ENCODE measurements at places on chromosomes 1 and 21.

DNA sequence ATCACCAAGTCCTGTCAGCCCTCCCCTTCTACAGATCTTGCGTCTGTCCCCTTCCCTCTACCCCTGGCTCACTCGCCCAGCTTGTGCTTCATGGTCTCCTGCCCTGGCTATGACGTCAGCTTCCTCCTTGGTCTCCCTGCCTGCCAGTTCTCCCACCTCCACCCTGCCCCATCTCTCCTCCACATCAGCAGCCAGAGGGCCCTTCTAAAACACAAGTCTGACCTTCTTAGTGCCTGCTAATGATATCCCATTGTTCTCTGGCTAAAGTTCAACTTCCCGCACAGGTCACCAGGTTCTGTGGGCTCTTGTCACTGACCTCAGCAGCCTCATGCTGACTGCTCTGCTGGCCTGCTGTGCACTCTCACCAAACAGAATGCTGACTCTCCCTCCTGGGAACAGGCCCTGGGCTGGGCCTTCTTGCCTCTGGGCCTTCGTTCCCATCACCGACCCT, 24.7 kb upstream of the MYCL start:
- DNase-seq = peak; percentile 100

- no peak for DNase-seq
Measured at GRCh38 chr21:46117586-46118315, 19.8 kb downstream of the COL6A2 start.

DNA sequence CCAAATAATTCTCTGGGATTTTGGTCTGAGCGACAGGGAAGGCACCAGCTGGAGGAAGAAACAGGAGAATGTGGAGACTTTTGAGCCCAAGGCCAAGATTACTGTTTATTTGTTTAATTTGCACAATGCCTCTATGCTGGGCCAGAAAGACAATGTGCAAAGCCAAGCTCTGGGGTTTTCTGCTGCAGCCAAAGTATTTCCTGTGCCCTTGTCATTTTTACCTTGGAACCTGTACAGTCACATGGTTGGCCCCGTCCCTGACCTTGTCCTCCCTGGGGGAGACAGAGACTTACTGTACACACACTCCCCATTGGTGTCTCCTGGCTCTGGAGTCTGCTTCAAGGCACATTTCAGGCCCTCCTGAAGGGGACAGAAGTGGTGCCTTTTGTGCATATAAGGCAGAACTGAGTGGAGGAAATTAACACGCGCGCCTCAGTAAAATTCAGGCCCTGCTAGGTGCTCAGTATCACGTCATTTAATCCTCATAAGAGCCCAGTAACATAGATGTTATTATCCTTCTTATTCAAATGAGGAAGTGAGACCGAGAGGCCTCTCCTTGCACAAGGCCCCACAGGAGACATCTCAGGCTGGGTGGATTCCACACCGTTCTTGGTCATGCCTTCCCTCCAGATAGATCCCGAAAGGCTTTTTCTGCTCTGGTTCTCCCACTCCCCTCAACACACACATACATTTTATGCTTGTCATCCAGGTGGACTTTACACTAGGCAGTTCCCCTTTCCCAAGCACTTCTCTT, 21.1 kb downstream of the C1orf115 start:
- DNase-seq = no peak

GRCh38 chr1:81225789-81226602, 574.7 kb upstream of the ADGRL2 start:
- no peak for DNase-seq

DNA sequence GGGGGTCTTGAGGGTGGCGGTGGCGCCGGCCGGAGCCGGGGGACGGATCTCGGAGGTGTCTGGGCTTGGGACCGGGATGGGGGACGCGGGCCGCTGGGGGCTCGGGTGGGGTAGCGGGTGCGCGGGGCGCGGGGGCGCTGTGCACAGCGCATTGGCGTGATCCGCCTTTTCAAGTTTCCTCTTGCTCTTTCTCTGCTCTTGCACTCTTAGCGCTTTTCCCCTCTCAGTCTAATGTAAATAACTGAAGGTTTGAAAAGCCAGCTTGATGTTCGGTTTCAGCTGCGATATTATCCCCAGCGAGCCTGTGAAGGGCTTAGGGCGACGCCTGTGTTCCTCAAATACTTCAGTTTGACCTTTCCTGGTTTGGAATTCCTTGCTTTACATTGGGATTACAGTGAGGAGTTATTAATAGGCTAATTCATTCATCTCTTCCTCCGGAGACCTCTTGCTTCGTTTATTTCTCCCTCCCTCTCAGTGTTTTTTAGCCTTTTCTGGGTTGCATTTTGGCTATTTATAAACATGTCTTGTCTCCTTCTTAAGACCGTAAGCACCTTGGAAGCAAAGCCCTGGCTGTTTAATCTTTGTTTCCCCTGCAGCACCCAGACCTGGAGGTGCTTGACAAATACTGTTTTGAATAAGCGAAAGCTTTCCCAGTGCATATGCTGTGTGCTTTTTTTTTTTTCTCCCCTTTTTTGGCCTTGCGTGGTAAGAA, 693 bp downstream of the RAB4A start:
- DNase-seq = peak; percentile 47

DNA sequence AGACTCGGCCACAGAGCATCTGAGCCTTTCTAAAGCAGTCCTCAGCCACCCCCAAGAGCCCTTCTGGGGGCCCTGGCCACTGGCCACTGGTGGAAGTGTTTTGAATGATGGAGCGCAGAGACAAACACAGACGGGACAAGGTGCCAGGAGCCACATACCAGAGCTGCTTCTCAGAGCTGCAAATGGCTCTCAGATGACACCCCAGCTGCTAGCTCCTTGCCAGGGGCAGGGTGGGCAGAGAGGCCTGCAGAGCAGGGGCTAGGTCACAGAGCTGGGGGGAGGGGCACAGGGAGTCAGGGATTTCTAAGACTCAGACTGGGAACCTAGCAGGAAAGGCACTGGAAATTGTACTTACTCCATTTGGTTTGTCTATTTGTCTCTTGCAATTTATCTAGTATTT, 30.4 kb downstream of the KCNN3 start:
- no peak for DNase-seq

DNA sequence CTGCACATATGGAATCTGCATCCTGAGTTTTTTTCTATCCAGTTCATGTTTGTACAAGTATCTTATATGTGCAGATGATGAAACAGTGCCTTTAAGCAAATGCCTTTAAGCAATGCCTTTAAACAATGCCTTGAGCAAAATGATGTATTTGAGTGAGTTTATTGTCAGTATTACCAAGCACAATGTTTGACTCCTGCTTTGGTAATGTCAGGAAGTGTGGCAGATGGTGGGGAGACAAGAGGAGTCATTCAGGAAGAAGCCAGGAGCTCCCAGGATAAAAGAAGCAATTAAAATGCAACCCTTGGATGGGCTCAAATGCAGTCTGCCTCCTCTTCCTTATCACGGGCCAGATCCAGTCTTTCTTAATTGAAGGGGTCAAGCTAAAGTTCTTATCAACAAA, 108.7 kb upstream of the KCNJ15 start:
- peak; percentile 50 for DNase-seq

DNA sequence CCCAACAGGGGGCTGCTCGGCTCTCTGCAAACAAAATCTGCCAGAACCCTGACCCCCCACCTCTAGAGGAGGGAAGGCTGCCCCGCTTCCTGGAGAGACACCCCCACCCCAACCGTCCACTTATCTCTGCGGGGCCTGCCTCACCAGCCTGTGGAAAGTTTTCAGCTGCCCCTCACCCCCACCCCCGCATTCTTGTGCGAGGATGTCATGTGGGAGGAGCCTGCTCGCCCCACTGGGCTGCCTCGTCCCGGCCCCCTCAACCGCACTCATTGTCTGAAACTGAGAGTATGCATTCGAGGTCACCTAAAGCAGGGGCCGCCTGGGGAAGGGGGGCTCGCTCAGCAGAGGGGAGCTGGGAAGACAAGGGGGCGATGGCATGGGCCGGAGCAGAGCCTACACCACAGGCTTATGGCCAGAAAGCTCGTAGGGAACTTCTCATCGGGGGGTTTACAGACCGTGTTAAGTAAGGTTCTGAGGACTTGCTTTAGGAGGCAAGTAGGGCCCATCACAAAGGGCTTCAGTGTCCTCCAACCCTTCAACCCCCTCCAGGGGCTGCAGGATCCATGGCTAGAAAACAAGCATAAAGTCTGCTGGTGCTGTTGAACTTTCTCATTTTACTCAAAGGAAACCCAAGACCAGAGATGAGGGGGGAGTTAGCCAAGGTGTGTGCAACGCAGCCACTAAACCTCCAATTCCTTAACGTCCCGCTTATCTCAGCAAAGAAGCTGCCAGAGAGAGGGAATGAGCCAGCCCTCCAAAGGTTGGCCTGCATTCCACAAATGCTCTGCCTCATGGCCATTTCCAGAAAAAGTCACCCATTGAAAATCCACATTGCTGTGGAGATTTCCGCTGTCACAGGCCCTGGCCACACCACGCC, 9.4 kb downstream of the EPHA2 start:
- no peak for DNase-seq

DNA sequence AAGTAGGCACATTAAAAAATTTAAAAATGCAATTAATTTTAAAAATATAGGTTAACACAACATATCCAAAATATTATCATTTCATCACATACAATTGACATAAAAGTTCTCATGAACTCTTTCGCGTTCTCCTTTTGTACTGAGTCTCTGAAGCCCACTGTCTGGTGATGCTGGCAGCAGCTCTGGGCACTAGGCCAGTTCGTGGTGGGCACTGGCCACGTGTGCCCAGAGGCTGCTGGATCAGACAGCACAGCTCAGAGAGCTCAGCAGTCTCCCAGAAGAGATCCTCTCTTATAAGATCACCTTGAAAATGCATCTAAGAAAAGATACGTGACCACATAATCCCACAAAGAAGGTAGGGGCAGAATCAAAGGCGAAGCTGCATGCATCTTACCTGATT, 9.9 kb downstream of the CEP104 start:
- DNase-seq = no peak

GRCh38 chr1:247407180-247407616, 8.8 kb upstream of the NLRP3 start:
- DNase-seq = no peak

- no peak for DNase-seq
Measured at GRCh38 chr1:118914379-118915161, 73.6 kb downstream of the TBX15 start.

DNA sequence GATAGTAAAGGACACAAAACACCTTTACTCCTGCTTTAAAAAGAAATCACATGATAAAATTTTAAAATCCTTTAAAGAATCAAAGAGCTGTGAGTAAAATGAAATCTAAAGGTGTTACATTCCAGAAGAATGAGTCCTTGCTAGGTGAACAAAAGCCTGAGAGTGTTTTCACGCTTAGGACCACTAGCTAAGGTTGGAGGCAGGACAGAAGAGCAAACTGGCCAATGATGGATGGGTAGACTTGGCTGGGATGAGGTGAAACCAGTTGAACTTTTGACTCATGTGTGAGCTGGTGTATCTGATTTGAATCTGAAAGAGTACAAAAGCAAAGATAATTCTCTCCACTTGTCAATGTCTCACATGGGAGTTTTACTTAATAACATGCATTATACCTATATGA, 35.1 kb downstream of the CATSPERE start:
- no peak for DNase-seq

- DNase-seq = no peak
Measured at GRCh38 chr1:997993-998744, 1.7 kb downstream of the HES4 start.

DNA sequence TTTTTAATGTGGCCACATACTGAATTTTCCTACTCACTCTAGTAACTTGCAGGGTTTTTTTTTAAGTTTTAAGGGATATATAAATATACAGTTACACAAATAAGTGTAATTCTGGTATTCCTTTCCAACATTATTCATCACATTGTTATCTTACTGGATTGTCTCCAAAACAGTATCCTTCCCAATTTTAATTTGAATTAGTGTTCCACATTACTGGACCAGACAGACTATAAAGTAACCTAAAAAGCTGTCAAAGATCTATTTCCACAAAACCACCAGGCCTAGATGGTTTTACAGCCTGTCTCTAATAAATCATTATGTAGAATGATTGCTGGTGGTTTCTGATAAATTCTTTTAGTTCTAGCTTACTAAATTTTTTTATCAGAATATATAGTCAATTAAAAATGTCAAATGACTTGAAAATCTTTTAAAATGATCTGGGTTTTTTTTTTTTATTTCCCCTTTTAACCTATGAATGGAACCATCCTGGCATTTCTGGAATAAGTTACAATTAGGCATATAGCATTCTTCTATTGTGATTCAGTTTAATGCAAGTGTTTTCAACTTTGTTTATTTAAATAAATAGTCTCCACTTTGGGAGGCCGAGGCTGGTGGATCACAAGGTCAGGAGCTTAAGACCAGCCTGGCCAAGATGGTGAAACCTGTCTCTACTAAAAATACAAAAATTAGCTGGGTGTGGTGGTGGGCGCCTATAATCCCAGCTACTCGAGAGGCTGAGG, 59.3 kb downstream of the PACC1 start:
- no peak for DNase-seq

DNA sequence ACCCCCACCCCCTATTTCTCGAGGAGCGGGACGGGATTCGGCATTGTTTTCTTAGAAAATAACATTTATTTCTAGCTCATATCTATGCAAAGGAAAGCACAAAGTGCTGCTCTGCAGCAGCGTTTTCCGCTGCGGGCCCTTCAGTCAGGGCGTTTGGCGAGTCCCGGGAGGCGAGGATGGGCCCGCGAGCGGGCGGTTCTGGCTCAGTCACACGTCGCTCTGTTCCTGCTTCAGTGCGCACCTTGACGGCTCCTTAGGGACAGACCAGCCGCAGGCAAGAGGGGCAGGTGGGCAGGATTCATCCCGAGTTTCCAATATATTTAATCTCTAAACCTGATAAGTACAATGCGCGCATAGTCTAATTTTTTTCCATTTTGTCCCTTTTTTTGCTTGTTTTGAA, 5.7 kb downstream of the DMRTA2 start:
- no peak for DNase-seq

DNA sequence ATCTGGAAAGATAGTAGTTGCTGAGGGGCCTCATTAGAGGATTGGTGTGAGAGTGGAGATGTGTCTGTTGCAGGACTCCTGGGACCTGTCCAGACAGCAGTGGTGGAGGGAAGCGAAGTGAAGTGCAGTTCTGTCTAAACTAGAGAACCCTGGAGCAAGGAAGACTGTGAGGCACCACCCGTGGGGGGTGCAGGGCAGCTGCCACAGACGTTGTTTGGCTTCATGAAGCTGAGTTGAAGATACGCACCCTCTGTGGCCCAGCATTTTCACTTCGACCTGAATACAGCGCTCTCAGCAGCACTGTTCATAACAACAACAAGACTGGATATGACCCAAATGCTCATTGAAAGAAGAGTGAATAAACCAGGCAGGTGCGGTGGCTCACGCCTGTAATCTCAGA, 29.3 kb downstream of the ABCG1 start:
- no peak for DNase-seq

- no peak for DNase-seq
Measured at GRCh38 chr1:83918688-83919285, 80.1 kb downstream of the TTLL7 start.

- DNase-seq = no peak
Measured at GRCh38 chr1:5753549-5754421, 238.4 kb downstream of the NPHP4 start.

GRCh38 chr1:201400852-201401230, 1.7 kb upstream of the LAD1 start:
- DNase-seq = no peak

Data from NCI-H1694 (cell line).